ENCODE measurements at places on chromosomes 3 and 15.

GRCh38 chr15:27623149-27623548 is 476.0 kb downstream of the OCA2 start:
- no peak for DNase-seq

GRCh38 chr15:58669108-58669507 is 80.4 kb downstream of the ADAM10 start:
- DNase-seq: peak; percentile 38

GRCh38 chr15:32956006-32956405 is 238.2 kb downstream of the GREM1 start:
- peak; percentile 1 for DNase-seq

- no peak for DNase-seq
These were observed 23.1 kb downstream of the C3orf52 start for GRCh38 chr3:112109322-112109721.

GRCh38 chr3:125585595-125586223 is 9.6 kb downstream of the OSBPL11 start:
- peak; percentile 64 for DNase-seq

DNA sequence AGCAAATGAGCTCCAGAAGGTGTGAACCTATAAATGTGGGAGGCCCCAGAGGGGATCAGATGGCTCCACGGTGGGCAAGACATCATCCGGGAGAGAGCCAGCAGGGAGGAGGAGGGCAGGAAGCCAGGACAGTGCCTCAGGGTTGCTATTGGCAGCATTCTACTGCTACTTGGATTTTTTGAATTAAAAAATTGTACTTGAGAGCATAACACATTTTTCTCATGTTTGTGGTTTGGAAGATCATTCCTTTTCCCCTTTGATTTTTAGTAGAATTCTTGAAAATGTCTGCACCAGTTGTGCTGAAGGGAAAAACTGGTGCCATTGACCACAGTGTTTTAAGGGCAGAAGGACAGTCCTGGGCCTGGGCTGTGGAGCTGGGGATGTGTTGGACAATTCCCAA is 59.2 kb downstream of the LYZL4 start:
- no peak for DNase-seq

- no peak for DNase-seq
These were observed 81.6 kb upstream of the LRRFIP2 start for GRCh38 chr3:37255990-37256308.

- no peak for DNase-seq
These were observed 2.9 kb downstream of the NR2C2 start for GRCh38 chr3:14950274-14950673.

DNA sequence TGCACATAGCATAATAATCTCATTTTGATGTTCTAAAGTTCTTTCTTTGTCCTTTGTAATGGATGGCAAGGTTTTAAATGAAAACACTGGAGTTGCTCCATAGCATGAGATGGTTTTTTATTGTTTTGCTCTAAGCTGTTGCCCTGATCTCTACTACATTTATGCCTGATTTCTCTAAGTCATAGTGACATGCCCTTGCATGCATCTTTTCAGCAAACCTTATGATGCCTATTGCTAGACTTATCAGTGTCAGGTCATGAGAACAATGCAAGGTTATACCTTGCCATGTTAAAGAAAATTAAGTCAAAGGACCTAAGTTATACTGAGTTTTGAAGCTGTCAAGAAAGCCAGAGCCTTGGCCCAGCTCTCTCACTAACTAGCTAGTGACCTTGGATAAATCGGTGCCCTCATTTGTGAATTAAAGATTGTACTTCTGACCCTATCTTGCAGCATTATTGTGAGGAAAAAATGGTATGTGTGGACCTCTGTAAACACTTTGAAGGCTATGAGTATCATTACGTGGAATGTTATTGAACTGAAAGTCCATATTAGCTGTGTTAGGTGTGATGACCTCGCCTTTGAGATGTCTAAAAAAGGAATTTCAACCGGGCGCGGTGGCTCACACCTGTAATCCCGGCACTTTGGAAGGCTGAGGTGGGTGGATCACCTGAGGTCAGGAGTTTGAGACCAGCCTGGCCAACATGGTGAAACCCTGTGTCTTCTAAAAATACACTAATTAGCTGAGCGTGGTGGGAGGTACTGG is 256.4 kb upstream of the UBE2E1 start:
- DNase-seq: no peak

DNA sequence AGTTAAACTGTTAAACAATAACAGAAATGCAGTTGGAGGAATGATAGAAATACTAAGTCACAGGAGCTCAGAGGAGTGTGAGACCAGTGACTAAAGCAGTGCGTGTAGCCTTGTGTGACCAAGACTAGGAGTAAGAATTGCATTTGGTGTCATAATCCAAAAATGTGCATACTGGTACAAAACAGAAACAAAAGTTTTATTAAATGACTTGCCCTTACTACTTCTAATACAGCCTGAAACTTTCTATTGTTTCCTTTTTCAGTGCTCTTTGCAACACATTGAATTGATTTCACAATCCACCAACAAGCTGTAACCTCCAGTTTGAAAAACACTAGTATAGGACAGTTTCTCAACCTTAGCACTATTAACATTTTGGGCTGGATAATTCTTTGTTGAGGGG is 17.1 kb downstream of the SNX1 start:
- no peak for DNase-seq

DNA sequence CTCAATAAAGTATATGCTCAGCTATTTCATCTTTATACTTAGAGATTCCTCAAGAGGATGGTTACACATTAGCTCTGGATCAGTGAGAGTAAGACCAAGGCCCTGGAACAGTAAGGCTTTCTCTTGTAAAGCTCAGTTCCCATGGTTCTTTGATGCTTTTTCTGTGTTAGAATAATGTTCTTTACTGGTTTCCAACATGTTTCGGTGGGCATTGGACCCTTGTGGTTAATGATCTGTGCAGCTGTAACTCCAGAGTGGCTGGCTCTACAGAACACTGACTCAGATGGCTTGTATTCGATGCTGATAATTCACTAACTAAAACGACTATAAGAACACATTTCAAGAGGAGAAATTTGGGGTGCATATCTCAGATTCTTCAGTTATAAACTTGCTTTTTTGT is 114.7 kb downstream of the AKAP13 start:
- DNase-seq: no peak

GRCh38 chr3:183324083-183324482 is 71.0 kb downstream of the B3GNT5 start:
- DNase-seq: peak; percentile 22

DNA sequence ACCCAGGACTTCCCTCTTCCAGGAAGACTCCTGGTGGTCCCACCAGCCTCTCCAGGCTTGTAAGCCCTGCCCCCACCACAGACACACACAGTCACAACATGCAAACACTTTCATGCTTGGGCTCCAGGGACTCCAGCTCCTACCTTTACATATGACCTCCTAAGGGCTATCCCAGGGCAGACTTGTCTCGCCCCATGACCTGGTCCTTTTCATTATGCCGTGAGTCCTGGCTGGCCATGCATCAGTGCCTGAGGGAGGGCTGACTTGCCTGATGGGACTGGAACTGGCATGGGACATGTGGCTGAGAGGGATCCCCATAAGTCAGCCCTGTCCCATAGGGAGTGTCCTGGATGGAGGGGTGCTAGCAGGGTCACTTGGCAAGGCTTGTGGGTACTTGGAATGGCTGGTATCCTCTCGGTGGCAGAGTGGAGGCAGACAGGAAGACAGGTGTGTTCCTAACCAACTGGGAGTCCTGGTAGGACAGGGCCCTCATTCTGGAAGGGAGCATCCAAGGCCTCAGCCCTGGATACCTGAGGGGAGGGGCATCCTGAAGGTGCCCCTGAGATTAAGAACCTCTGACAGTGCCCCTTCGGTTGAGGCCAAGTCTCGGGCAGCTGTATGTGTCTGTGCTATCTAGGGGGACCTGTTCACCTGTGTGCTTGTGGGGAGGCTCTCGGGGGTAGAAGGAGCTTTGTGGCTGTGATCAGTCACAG is 540 bp upstream of the HHATL start:
- no peak for DNase-seq

GRCh38 chr15:43095243-43095642 is 10.6 kb downstream of the UBR1 start:
- DNase-seq: peak; percentile 84

- no peak for DNase-seq
These were observed 35.8 kb downstream of the MGLL start for GRCh38 chr3:127786353-127787070.

DNA sequence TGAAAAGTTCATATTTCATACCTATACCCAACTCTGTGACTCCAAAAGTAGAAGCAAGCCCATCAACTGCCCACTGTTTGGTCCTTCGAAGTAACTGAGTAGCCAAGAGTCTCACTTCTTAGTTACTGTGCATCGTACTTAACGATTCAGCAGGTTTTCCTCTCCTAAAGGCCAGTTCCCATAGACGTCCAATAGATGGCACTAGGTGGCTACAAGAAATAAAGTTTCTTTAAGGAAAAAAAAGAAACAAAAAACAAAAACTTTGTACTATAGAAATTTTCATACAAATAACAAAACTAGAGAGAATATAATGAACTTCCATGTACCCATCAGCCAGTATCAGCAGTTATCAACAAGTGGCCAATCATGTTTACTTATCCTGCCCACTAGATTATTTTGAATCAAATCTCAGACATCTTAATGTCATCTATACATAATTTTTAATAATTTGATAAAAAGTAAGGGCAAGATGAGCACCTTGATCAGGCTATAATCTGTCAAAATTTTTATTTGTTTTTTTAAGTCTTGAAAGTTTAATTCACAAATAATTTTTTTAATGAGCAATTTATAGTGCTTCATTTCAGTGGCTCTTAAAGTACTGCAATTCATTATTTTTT is 63.8 kb upstream of the ACP3 start:
- DNase-seq: peak; percentile 67

DNA sequence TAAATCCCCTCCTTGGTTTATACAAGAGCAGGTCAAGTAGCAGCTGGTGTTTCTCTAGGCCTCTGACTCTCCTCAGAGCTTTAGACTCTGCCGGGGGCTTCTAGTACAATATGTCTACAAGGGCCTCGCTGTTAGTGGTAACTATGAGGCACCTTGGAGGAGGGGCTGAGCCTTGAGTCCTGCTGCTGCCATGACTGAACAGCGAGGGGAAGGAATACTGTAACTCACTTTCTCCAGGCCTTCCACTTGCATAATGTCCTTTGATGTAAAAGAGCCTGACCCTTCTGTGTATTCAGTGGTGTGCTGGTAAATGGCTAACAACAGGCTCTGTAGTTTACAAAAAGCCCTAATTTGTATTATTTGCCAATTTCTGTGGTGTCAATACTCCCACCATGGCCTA is 27.8 kb downstream of the DRD3 start:
- no peak for DNase-seq

- DNase-seq: no peak
These were observed 13.2 kb downstream of the PAK6 start for GRCh38 chr15:40252141-40252437.

DNA sequence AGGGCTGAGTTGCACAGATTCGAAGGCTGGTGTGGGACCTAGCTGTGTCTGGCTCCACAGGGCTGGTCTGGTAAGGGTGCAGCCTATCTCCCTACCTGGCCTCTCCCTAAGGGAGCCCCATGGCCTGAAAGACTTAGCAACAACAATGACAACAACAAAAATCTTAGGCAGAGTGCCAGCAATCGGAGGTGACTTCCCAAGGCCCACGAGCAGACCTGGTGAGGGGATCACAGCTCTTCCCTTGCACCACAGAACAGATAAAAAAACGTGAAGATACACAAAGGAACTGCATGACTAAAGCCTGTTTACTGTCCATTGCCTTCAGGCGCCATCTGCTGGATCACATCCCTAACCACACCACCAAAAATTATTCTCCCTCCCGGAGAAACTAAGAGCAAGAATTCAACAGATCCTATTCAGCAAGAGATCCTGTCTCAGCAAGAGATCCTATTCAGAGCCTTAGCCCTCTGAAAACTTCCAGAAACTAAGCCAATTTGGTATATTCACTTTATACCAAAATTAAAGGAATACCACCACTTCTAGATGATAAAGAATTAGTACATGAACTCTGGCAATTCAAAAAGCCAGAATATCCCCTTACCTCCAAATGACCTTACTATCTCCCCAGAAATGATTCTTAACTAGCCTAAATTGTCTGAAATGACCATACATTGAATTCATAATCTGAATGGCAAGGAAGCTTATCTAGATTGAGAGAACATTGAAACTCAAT is 24.1 kb upstream of the OR5K4 start:
- DNase-seq: peak; percentile 66

- no peak for DNase-seq
These were observed 22.8 kb downstream of the EMC7 start for GRCh38 chr15:34078900-34079299.

GRCh38 chr15:67820992-67821783 is 4.1 kb upstream of the SKOR1 start:
- DNase-seq: peak; percentile 59

DNA sequence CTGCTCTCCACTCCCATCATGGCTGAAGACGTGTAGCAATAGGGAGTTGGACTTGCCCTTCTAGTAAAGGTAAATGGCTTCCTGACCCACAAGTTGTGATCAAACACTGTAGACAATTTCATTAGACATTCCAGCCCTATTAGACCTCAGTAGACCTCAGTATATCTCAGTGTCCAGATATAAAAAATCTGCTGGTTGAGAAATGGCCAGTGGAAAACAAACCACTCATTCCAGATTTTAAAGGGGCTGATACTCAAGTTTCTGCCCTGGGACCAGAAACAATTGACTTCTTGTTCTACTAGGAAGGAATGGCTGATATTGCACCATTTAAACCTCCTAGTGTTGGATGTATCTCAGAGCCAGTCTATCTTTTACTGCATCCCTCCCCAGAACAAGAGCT is 613.2 kb downstream of the PDCD6IP start:
- no peak for DNase-seq

DNA sequence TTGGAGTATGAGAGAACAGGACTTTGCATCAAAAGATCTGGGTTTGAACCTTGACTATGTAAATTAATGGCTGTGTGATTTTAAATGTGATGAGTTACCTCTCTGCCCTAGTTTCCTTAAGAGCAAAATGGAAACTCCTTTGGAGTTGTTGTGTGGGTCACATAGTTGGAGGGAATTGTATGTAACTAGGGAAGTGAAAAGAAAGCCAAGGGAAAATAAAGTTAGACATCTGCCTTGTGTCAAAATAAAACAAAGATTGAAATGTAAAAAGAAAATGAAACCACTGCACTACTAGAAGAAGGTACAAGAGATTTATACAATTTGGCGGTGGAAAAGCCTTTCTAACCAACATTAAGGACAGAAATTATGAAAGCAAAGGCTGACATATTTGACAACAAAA is 1.7 kb upstream of the EHD4 start:
- no peak for DNase-seq

- no peak for DNase-seq
These were observed 66.9 kb downstream of the FOXB1 start for GRCh38 chr15:60070838-60071493.

GRCh38 chr15:30033763-30034162 is 49.0 kb upstream of the GOLGA8J start:
- no peak for DNase-seq
